ENCODE measurements at places on chromosomes 7 and 10. TPM values are rescaled to one million over a fixed set of nuclear protein-coding genes. Genes with fewer than 3 reads are reported as not detected.

- DNase-seq = no peak
These were observed 312.0 kb upstream of the FZD1 start for GRCh38 chr7:90951986-90952954.

- no peak for DNase-seq
These were observed 22.5 kb downstream of the PDZD8 start for GRCh38 chr10:117352724-117353123.

DNA sequence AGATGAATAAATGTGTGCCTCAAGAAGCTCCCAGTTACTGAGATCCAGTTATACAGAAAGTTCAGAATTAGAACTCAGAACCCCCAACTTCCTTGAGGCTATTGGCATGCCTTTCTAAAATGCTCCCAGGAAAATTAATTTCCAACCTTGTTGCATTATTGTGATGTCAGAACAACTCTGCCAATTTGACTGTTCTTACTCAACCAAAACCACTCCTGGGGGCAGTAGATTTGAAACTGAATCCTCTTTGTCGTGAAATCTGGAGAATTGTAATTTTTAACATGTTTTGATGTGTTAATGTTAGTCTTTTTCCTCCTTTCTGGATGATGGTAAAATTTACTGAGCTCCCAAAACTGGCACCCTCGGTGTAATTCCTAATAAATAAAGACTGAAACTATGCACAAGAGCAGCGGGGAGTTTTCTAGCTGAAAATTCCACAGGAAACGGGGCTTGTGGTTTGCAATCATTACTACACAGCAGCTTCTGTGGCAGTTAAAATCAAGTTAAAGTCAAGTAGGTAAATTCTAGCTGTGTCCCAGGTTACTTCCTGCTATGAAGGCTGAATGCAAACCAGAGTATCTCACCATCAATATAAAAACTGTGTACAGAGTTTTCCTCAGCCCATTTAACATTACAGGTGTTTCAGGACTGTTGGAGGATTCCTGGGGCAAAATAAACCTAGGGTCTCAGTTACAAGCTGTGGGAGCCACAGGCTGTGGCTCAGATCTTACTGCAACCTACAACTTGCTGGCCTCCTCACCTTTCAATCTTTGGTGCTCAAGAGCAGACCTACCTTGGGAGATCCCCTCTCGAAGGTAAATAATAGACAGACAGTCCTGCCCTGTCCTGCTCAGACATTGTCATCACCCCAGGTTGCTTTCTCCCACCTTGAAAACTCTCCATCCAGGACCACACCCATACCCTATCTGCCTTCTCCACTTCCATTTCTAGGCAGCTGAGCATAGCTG lies 156.3 kb upstream of the KMT2E start:
- DNase-seq = no peak

Gene SHTN1
- 14.4 TPM for total RNA-seq

- DNase-seq = no peak
These were observed 98.2 kb upstream of the ARID5B start for GRCh38 chr10:61803269-61803668.

Gene FAM25C
- not detected for total RNA-seq

Gene AS3MT
- total RNA-seq = 5.2 TPM

GRCh38 chr7:76108540-76109233 lies 60.8 kb downstream of the MDH2 start:
- peak; percentile 46 for DNase-seq

DNA sequence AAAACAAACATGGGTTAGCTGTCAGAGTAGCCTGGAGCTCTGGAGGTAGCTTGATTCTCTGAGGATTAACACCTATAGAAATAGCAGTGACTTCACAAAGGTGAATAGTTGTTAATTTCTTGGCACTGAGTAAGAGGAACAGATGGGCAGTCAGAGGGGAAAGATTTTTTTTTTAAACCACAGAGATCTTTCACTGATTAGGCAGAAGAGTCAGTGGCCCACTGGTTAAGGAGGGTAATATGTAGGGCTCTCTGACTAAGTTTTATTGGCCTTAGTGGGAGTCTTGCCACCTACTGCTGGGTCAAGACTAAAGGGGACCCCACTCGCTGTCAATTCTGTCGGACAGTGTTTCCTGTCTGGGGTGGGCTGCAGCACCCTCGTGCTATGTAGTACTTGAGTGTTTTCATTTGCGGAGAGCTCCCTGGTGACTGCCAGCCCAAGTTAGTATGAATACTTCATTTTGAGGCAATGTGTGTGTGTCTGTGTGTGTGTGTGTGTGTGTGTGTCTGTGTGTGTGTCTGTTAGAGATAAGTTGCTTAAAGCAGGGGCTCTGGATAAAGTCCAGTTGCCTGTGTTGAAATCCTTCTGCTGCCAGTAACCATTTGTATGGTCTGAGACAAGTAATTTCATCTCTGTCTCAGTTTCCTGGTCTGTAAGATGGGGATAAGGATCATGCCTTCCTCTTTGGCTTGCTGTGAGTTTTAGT lies 145.2 kb downstream of the ARID5B start:
- no peak for DNase-seq

DNA sequence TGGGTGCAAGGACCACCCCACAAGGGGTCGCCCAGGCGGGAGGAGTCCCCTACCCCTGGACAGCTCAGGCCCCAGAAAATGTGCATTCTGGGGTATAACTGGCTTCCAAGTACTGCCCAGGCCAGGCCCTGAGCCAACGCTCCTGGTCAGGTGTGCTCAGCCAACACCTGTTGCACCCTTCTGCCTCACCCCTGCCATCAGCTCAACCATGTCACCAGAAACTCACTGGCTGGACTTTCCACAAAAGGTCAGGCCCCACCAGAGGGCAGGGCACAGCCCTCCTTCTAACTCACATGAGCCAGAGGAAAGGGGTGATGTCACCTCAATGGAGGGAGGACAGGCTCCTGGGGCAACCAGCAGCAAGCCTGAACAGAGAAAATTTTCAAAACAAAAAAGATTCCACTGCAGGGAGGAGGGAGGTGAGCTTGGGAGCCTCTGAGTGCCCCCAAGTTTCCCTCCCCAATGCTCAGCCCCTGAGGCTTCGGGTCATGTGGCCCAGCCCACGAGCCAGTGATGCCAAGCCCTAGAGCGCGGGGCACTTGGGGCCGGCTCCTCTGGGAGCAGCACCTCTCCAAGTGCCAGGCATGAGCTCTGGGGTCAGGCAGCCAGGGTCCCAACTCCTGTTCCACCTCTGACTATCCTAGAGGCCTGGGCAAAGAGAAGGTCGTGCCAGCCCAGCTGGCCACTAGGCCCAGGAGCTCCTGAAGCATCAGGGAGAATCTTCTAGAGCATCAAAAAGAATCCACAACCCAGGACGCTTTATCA lies 2.2 kb downstream of the OGDHL start:
- no peak for DNase-seq

- DNase-seq = no peak
These were observed 473 bp upstream of the GPER1 start for GRCh38 chr7:1087465-1087814.

Gene SPDYE1
- total RNA-seq = not detected

DNA sequence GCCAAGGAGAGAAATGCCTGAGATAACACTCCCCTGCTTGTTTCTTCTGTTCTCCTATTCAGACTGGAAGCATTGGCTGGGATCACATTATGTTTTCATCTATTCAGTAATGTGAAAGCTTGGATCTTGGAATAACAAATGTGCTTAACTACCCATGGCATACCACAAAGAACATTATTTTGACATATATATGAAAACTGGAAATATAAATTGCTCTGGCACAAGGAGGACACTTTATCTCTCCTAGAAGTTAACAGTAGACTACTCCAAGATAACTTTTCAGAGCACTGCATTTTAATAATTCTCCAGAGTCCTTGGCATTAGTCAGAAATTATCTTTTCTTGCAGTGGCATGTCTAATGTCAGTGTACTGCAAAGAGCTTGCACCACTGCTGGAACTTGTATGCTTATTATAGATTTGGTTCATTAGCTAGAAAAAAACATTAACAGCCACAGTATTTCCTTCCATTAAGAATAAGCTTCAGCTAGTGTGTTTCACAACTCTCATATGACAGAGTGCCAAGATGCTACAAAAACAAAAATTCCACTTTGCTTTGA lies 169.3 kb upstream of the LRRN3 start:
- no peak for DNase-seq

Gene AFAP1L2
- total RNA-seq = 4.2 TPM

Gene TTYH3
- total RNA-seq = 17.9 TPM

DNA sequence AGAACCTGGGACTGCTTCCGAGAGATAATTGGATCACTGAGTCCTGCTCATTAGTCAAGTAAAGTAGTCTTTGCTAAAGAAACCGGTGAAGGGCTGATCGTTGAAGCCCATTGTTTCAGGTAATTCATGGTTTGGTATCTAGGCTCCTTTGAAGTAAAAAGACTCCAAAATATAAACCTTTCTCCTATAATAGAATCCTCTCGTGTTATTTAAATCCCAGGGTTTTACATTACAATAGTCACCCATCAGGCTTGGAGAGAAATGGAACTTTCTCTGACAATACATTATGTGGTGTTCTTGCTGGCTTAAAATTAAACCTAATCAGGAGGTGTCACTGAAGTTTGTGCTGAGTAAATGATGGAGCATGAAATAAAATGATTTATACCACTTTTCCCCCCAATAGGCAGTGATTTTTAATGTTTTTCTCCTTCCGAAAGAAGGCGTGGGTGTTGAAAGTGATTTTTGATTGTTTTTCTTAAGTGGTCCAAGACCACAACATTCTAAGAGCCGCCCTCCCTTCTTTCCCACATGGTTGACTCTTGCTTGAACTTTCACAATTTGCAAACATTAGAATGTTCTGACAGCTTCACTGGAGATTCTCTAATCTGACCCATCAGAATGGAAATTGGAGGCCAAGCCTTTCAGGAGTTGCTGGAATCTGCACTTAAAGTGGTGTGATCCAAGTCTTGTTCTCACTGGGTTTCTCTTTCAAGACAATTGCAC lies 44.2 kb downstream of the LRMDA start:
- DNase-seq = no peak

DNA sequence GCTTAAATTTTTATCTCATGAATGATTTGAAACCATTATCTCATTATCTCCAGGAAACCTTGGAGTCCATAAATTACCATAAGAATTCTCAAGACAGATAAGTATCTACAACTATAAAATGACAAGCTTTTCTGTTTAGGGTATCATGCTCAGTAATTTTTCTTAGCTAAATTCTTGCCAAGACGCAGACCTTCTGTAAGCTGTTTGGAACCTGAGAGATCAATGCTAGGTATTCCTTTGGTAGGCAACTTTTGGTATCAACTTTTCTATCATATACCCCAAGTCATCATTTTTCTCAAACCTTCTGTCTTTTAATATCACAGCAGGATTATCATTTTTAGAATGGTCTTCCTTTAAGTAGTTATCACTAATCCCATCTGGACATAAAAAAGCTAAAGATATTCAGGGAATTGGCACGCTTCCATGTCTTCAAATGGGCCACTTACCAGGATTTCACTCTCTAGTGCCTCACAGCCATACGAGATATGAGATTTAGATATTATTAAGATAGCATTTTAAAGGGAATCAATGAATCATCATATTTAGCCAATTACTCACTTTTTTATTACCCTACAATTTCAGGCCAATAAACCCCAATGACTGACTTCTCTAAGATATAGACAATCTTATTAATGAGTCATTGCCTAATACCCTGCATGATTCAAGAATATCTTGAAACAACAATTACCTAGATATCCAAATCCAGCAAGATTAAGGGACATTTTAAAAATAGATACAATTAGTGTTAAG lies 544.1 kb downstream of the HTR7 start:
- no peak for DNase-seq

DNA sequence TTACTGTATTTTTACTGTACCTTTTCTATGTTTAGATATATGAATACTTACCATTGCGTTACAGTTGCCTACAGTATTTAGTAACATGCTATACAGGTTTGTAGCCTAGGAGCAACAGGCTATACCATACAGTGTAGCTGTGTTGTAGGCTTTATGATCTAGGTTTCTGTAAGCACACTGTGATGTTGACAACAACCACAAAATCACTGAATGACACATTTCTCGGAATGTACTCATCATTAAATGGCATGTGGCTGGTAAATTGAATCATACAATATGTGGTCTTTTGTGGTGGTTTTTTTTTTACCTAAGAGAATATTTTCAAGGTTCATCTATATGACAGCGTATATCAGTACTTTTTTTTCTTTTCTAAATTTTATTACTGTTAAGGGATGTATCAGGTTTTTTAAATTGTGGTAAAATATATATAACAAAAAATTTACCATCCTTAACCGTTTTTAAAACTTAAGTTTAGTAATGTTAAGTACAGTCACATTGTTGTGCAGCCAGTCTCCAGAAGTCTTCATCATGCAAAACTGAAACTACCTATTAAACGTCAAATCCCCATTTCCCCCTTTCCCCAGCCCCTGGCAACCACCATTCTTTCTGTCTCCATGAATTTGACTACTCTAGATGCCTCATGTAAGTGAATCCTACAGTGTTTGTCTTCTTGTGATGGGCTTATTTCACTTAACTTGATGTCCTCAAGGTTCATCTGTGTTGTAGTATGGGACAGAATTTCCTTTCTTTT lies 21.5 kb downstream of the BTAF1 start:
- no peak for DNase-seq

DNA sequence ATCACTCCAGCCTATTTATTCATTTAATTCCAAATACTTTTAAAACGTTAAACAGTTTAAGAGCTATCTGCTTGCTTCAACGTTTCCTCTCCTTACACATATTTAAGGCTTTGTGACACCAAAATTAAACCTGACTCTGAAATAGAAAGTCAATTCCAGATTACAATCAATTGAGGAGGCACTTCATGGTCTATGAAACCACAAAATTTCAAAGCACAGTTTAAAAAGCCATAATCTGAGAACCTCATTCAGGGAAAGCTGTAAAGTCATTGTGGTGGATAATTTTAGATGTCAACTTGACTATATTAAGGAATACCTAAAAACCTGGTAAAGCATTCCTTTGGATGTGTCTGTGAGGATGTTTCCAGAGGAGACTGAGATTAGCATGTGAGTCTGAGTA lies 6.2 kb downstream of the SNX13 start:
- DNase-seq = no peak

Gene HMX2
- total RNA-seq = not detected

DNA sequence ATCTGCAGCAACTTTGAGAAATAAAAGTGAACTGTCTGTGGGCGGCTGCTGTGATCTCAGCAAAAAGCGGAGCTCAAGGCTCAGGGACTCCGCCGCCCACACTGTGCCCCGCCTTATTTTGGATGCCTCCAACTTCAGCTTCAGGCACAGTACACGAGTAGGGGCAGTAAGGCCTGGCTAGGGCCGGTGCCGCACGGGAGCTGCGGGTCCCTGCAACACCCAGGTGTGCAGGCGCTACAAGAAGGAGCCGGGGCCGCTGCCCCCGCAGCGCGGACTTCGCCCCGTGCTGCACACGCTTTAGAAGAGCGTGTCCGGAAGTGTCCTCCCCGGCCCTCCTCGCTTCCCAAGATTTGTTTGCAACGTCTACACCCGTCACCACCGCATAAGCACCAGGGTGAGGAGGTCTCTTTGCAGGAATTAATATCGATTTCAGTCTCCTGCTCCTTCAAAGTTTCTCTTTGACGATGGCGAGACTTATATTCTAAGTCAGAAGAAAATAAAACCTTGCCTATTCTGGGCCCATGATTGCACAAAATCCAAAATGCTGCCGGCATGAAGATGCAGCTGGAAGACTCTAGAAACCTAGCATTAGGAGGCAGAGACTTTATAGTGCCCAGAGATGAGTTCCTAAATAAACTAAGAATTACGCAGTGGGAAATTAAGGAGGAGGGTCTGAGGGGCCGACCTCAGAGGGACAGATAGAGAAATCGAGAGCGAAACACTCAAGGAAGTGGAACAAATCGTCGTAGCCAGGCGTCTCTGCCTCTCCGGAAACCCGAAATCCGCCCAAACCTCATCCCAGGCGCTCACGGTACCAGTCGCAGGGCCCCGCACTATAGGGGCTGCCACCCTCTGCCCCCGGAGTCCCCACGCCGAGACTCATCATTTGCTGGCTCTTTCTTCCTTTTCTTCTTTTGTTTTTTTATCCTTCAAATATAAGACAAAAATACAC lies 6.4 kb downstream of the VAX1 start:
- DNase-seq = no peak

- no peak for DNase-seq
These were observed 1.3 kb upstream of the SLF2 start for GRCh38 chr10:100911472-100911871.

Measured in breast epithelium (tissue), 4 donors.